ENCODE measurements at places on chromosomes 1 and 21.

DNA sequence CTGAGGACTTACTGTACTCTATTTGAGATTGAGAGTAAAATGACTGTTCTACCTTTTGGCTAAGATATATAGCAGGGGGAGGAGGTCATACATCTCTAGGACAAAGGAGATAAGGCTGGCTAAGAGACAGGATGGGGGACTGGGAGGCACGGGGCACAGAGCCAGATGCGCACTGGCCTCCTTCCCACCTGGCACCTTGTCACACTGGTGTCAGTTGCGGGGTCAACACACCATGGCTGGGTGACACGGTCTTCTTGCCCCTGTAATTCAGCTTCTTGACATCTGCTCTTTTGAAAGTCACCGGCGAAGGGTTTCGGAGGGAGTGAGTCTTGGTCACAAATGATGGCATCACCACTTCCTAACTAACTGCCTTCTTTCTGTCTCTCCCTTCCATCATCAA is 177.3 kb downstream of the ZSCAN20 start:
- DNase-seq, result no peak

DNA sequence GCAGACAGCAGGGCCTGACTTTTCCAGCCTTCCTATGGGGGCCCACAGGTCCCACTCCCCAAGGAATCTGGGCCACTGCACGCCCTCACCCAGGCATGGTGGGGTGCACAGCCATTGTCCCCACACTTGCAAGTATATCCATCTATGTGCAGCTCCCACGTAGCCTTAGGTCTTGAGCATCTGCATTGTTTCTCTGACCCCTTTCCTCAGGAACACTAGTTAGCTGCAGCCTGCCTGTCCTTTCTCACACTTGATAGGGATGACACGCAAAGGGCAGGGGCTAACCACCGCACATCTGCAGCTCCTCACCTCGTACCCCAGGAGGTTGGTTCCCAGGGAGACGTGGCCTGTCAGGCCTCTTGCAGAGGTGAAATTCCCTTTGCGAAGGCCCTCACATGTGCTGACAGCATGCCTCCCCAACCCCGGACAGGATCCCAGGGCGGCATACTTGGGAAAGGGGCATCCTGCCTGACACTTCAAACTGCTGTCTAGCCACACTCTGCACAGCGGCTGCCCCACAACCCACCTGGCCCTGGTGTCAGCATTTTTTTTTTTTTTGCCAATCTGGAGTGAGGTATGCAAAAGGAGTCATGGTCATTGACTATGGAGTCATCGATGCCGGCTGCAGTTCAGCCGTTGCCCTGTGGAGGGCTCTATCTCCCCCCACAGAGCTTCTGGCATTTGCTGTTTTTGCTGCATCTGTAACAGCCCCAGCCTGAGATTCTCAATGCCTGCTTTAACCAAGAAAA is 5.0 kb downstream of the JMJD4 start:
- DNase-seq, result no peak

DNA sequence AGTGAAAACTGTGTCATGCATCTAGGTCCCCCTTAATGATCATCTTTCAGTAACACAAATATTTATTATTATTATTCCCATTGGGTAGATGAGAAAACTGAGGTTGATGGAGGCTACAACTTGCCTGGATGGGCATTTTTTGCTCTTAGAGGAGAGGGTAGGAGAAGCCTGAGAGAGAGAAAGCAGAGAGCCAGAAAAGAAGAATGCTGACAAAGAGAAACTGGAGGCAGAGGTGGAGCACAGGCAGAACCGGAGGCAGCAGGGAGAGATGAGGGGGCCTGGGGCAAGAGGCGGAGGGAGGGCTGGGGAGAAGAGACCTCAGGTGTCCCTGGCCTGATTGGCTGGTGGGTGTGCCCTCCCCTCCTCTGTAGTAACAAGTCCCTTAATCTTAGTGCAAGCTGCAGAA is 4.1 kb downstream of the BLACAT1 start:
- DNase-seq, result no peak

DNA sequence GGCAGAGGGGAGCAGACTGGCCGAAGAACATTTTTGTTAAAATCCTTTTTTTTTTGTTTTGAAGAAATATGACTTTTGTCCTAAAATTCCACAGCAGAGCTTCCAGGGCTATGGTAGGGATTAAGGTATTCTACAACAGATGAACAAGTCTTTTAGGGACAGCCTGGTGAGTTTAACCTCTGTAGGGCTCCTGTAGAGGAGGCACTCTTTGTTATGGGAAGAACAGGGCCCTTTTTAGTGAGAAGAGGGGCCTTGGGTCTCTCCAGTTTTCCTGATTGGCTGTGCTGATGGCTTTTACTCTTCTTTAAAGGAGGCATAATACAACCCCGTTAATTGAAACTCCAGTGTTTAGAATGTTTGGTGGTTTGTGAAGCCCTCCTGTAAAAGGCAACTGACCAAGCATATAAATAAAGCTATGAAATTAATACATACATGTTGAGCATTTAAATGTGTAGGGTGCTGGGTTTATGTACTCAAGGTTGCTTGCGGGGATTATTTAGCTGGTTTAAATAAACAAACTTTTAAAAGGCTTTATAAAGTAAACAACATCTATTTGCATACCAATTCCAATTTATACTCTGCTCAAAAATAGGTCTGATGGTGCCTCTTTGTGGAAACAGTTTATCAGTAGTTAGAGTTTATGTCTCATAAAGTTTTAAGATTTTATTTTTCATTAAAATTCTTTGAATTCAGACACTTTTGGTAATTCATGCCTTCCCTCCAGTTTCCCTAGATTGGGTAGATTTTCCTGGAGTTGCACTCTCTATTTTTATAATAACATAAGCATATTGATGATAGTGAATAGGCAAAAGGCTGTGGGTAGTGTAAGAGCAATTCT is 46.5 kb downstream of the PBX1 start:
- no peak for DNase-seq

- no peak for DNase-seq
Measured at GRCh38 chr1:119682141-119682540, 29.6 kb upstream of the PHGDH start.
